Breast epithelium (tissue), 4 donors: ENCODE measurements at places on chromosomes 6 and 20. TPM values are rescaled to one million over a fixed set of nuclear protein-coding genes. Genes with fewer than 3 reads are reported as not detected.
A peak's percentile ranks its signal among the peaks of the same experiment; 100 is the strongest.

GRCh38 chr6:138211048-138211581, 7.2 kb downstream of the PBOV1 start:
- H3K4me1 ChIP-seq, result no peaks in the 10 kb centered on the region
- no peaks in the 10 kb centered on the region for H3K36me3 ChIP-seq
- H3K27ac ChIP-seq, result no peak overlapping the region
- H3K4me3 ChIP-seq, result no peak overlapping the region
- no peaks in the 10 kb centered on the region for H3K27me3 ChIP-seq

- no peak overlapping the region for H3K4me3 ChIP-seq
- no peaks in the 10 kb centered on the region for H3K4me1 ChIP-seq
- no peak overlapping the region for H3K27ac ChIP-seq
- no peak for DNase-seq
- no peaks in the 10 kb centered on the region for H3K27me3 ChIP-seq
Observed at GRCh38 chr20:12733811-12734210, 275.0 kb upstream of the SPTLC3 start.

The BMP7 gene
- 3.8 TPM for total RNA-seq

- peaks cover 5% of the 10 kb centered on the region for H3K27me3 ChIP-seq
- peak; percentile 53 for DNase-seq
- H3K4me3 ChIP-seq, result peak overlapping the region; percentile 65
- no peaks in the 10 kb centered on the region for H3K4me1 ChIP-seq
- H3K27ac ChIP-seq, result peak overlapping the region; percentile 82
- no peaks in the 10 kb centered on the region for H3K36me3 ChIP-seq
Observed at GRCh38 chr6:29792123-29793035, 35.2 kb upstream of the HLA-G start.

- no peak overlapping the region for H3K4me3 ChIP-seq
- no peaks in the 10 kb centered on the region for H3K4me1 ChIP-seq
- no peaks in the 10 kb centered on the region for H3K36me3 ChIP-seq
- DNase-seq, result no peak
- no peak overlapping the region for H3K27ac ChIP-seq
Observed at GRCh38 chr20:6081236-6081635, 27.4 kb upstream of the LRRN4 start.

The RAE1 gene
- 26.9 TPM for total RNA-seq

GRCh38 chr6:106609699-106610098, 19.6 kb downstream of the RTN4IP1 start:
- no peaks in the 10 kb centered on the region for H3K27me3 ChIP-seq
- no peak for DNase-seq
- H3K4me1 ChIP-seq, result no peaks in the 10 kb centered on the region

DNA sequence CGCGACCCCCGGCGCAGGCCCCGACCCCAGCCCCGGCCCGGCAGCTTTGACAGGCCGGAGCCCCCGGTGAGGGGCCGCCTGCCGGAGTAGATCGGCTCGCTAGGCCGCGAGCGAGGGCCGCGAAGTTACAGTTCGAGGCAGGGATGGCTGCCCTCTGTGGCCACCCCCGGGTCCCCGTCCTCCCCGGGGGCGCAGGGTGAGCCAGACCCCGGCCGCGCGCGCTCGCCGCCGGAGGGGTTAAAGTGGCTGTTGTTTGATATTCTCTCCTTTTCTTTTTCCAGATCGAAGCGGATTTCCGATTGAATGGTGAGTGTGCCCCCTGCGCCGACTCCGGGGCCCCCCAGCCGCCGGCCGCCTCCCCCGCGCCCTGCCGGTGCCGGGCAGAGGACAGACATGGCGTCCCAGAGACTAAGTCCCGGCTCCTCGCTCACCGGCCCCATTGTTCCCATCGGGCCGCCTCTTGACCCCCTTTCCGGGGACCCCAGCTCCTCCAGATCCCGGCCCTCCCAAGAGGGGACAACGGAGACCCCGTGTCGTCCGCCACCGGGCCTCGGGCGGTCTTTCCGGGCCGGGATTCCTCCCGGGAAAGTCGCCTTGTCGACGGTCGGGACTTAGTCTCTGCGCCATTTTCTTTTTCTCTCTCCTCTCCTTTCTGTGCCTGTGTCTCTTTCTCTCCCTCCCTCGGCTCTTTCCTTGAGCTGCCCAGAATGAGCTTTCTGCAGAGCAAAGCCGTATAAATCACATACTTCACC, 704 bp downstream of the TOP1 start:
- no peak for DNase-seq
- no peaks in the 10 kb centered on the region for H3K36me3 ChIP-seq
- H3K27me3 ChIP-seq, result no peaks in the 10 kb centered on the region
- peak overlapping the region; percentile 100 for H3K4me3 ChIP-seq

GRCh38 chr6:19999319-20000191, 162.4 kb downstream of the ID4 start:
- H3K4me1 ChIP-seq, result no peaks in the 10 kb centered on the region
- no peak overlapping the region for H3K4me3 ChIP-seq
- no peaks in the 10 kb centered on the region for H3K27me3 ChIP-seq
- no peaks in the 10 kb centered on the region for H3K36me3 ChIP-seq

GRCh38 chr6:106356378-106356777, 4.1 kb upstream of the CRYBG1 start:
- H3K36me3 ChIP-seq, result no peaks in the 10 kb centered on the region
- H3K27ac ChIP-seq, result no peak overlapping the region
- no peaks in the 10 kb centered on the region for H3K4me1 ChIP-seq
- no peak for DNase-seq
- no peaks in the 10 kb centered on the region for H3K27me3 ChIP-seq

The PKIB gene
- total RNA-seq, result 33.5 TPM

The FAM184A gene
- 12.8 TPM for total RNA-seq

GRCh38 chr6:27679308-27679963, 206.5 kb upstream of the ZNF184 start:
- H3K36me3 ChIP-seq, result no peaks in the 10 kb centered on the region
- no peak for DNase-seq
- H3K4me1 ChIP-seq, result no peaks in the 10 kb centered on the region
- no peak overlapping the region for H3K4me3 ChIP-seq
- no peak overlapping the region for H3K27ac ChIP-seq
- peaks cover 88% of the 10 kb centered on the region for H3K27me3 ChIP-seq

GRCh38 chr6:10528158-10528981, 7.2 kb downstream of the GCNT2 start:
- H3K4me1 ChIP-seq, result no peaks in the 10 kb centered on the region
- no peaks in the 10 kb centered on the region for H3K36me3 ChIP-seq
- peak overlapping the region; percentile 90 for H3K27ac ChIP-seq
- H3K27me3 ChIP-seq, result no peaks in the 10 kb centered on the region
- peak overlapping the region; percentile 26 for H3K4me3 ChIP-seq

- H3K27me3 ChIP-seq, result no peaks in the 10 kb centered on the region
- H3K4me3 ChIP-seq, result no peak overlapping the region
- DNase-seq, result no peak
- no peak overlapping the region for H3K27ac ChIP-seq
- H3K36me3 ChIP-seq, result no peaks in the 10 kb centered on the region
Observed at GRCh38 chr6:11040134-11040533, 4.0 kb downstream of the ELOVL2 start.

The EFCAB8 gene
- total RNA-seq, result not detected
